EH (cell line): ENCODE measurements at places on chromosomes 2 and 18.
A peak's percentile ranks its signal among the peaks of the same experiment; 100 is the strongest.

DNA sequence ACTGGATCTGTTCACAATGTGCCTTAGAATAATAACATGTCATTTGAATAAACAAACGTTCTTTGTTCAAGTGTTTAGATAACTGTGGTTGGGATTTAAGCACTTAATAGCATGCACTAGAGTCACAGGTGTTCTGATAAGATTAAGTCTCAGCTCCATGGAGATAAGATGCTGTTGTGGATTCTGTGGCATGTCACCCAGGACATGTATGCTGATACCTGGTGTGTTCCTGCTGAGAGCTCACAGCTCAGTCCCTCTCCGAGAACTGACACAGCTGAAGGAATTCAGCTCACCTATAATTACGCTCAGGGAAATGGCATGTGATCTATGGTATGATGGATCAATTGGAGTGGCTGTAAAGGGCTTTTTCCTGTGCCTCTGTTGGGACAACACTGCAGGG is 75.4 kb upstream of the ST6GAL2 start:
- no peak for DNase-seq

GRCh38 chr2:112829961-112830681 is 6.5 kb downstream of the IL1B start:
- no peak for DNase-seq

DNA sequence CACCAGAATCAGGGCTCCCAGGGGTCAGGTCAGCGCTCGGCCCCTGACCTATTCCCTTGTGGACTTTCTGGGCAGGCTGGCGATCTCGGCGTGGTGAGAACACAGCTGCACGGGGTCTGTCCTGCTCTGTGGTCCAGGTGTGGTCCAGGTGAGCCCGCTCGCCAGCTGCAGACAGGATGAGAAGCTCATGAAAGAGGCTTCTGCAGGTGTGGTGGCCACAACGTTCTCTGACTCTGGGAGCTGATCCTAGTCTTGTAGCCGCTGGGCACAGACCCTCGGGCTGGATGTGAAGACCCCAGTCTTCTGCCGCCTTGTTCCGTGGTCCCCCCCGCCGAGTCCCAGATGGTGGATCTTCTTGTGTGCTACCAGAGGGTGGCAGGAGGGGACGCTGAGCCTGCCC is 129.7 kb downstream of the RTP5 start:
- DNase-seq: no peak

- peak; percentile 77 for DNase-seq
Measured at GRCh38 chr2:203498161-203498560, 36.9 kb downstream of the RAPH1 start.

DNA sequence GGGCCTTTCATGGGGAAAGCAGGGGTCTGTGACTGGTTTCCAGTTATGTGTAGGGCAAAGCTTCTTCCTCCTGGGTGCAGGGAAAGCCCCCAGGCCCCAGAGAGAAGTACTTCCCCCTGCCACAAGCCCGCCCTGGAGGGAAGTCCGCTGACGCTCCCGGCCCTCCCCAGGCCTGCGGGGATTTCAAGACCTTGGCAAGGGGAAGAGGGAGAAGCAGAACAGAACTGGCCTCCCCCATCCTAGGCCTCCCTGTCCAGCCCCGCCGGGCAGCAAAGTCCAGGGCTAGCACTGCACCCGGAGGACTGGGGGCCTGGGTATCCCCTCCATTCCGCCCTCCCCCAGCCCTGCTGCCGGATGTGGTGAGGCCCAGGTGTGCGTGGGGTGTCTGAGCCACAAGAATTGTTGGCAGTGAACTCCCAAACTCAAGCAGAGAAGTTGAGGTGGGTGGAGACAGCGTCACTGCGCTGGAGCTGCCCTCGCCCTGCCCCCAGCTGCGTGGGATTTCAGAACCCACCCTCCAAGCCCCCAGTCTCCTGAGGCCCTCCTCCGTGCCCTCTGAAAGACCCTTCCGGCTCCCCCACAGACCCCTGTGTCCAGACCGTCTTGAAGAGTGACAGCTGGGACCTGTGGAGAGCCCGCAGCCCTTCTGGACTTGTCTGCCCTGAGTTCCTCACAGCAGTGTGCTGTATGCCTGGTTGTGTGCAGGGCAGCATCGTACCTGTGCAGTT is 1.1 kb upstream of the DUSP2 start:
- no peak for DNase-seq

DNA sequence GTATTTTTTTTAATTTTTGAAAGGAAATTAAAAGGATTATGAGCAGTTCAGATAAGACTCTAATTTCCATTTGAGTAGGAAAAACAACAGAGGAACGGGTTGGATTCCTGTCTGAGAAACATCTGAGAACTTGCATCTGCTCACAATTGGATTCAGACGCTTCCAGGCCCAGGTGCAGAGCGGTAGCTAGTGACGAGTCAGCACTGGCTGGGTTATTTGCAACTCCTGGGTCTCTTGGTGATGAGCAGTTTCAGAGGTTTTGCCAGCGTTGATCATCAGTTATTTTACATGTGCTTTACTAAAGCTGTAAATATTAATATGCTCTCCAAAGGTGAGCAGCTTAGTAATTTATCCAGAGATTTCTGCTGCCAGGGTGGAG is 39.1 kb upstream of the B3GNT7 start:
- DNase-seq: no peak
